ENCODE measurements at places on chromosomes 11 and 22.

- H3K27ac ChIP-seq: no peak overlapping the region
- H3K4me1 ChIP-seq: no peaks in the 10 kb centered on the region
- DNase-seq: peak; percentile 71
- H3K36me3 ChIP-seq: peaks cover 24% of the 10 kb centered on the region
Measured at GRCh38 chr11:63635762-63636465, 21.7 kb upstream of the PLAAT3 start.

GRCh38 chr22:38704654-38705234 is 1.0 kb upstream of the GTPBP1 start:
- peaks cover 12% of the 10 kb centered on the region for H3K27me3 ChIP-seq
- H3K36me3 ChIP-seq: no peaks in the 10 kb centered on the region
- H3K4me1 ChIP-seq: peaks cover 42% of the 10 kb centered on the region
- peak overlapping the region; percentile 93 for H3K27ac ChIP-seq
- peak overlapping the region; percentile 93 for H3K4me3 ChIP-seq

DNA sequence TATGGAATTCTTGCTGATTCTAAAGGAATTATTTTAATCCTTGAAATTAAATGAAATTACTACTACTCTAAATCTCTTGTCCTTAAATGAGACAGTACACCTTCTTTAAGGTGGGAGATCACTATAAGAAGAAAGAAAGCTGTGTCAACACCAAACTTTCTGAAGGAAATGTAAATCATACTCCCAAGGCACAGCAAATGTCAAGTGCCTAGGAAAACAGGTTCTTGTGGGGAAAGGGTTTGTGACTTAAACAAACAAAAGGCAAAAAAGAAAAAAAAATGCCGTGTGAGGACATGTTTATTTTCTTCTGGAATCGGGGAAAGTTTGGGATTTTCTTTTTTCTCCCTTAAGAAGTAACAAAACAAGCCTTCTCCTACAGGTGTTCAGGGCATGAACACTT is 745.1 kb downstream of the DLG2 start:
- no peaks in the 10 kb centered on the region for H3K27me3 ChIP-seq
- no peak for DNase-seq
- H3K4me3 ChIP-seq: no peak overlapping the region

DNA sequence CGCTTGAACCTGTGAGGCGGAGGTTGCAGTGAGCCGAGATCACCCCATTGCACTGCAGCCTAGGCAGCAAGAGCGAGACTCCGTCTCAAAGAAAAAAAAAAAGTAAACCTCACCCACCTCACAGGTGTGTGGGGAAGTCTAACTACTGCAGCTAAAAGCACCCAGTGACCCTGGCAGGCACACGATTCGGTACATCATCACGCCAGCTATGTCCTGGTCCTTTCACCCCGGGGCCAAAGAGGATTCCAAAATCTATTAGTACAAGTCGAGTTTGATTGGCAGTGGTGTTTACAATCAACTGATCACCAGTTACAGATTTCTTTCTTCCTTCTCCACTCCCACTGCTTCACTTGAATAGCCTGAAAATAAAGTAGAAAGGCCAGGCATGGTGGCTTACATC is 6.3 kb downstream of the TST start:
- no peak overlapping the region for H3K27ac ChIP-seq
- peaks cover 27% of the 10 kb centered on the region for H3K4me1 ChIP-seq
- H3K36me3 ChIP-seq: no peaks in the 10 kb centered on the region

- no peaks in the 10 kb centered on the region for H3K27me3 ChIP-seq
- H3K36me3 ChIP-seq: no peaks in the 10 kb centered on the region
- no peak overlapping the region for H3K4me3 ChIP-seq
- H3K4me1 ChIP-seq: no peaks in the 10 kb centered on the region
- no peak overlapping the region for H3K27ac ChIP-seq
- DNase-seq: no peak
Measured at GRCh38 chr11:13287681-13288080, 10.1 kb downstream of the BMAL1 start.

DNA sequence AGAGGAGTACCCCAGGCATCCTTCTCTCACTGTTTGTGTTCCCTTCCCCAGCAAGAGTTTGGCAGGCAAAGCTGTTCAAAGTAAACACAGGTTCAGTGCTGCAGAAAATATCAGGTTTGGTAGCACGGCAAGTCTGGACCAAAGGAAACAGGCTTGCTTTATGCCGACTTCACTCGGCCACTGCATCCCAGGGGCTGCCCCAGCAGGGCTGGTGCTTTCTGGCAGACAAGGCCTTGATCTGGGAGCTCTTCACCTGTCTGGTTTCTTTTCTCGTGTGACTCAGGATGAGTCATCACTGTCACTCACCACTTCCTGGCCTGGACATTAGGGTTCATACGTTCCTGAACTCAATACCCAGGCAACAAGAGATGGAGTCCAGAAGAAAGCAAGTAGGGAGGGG is 52.6 kb upstream of the NAV2 start:
- DNase-seq: no peak
- no peak overlapping the region for H3K4me3 ChIP-seq
- peaks cover 2% of the 10 kb centered on the region for H3K27me3 ChIP-seq
- H3K27ac ChIP-seq: no peak overlapping the region

- H3K27me3 ChIP-seq: peaks cover 3% of the 10 kb centered on the region
- H3K4me1 ChIP-seq: no peaks in the 10 kb centered on the region
- no peak overlapping the region for H3K27ac ChIP-seq
- H3K36me3 ChIP-seq: peaks cover 4% of the 10 kb centered on the region
Measured at GRCh38 chr11:2369320-2369719, 7.8 kb upstream of the CD81 start.

Measured in endothelial cell (in vitro differentiated cells).